ENCODE measurements at places on chromosomes 5 and 9.
A peak's percentile ranks its signal among the peaks of the same experiment; 100 is the strongest.

DNA sequence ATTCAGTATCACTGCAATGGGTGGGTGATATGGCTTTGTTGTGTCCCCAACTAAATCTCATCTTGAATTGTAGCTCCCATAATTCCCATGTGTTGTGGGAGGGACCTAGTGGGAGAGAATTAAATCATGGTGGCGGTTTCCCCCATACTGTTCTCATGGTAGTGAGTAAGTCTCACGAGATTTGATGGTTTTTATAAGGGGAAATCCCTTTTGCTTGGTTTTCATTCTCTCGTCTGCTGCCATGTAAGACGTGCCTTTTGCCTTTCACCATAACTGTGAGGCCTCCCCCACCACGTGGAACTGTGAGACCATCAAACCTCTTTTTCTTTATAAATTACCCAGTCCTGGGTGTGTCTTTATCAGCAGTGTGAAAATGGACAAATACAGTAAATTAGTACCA lies 9.5 kb upstream of the NANS start:
- DNase-seq, result no peak

DNA sequence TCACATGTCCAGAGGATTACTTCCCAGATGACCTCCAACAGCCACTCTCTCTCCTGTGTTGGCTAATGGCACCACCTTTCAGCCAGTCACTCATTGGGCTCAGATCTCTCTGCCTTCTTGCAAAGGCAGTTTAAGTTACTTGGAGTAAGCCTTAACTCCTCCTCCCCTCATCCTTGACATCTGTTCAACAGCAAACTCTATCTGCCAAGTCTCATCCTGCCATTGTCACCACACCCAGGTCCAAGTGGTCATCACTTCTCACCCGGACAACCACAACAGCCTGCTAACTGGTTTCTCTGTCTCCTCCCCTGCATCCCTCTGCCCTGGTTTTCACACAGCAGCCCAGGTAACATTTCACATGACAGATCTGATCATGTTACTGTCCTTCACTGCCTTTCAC lies 58.5 kb downstream of the DCP2 start:
- no peak for DNase-seq

DNA sequence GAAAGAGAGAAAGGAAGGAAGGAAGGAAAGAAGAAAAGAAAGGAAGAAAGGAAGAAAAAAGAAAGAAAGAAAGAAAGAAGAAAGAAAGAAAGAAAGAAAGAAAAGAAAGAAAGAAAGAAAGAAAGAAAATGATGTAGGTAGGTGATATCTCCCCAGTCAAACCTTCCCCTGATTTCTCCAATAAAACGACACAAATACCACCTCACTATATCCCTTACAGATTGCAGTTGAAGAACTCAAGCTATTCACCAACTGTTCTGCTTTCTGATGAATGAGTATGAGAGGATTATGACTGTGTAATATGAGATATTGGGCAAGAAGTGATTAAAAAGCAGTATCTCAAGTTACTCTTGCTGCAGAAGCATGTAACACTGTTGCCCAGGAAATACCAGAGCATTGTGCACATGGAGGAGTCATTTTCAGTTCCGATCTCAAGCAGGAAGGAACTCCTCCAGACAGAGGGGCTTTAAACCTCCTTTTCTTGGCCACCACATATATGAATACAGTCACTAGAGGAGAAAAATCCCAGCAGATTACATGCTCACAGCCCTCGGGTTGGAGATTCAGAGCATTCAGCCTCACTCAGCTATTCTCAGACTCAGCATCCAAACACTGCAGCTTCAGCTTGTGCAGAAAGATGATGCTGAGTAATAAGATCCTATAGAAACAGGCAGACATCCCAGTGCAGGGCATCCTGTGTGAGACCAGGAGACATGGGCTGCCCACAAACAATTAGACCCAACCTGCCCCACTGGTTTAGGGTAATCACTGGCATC lies 61.4 kb downstream of the UGCG start:
- no peak for DNase-seq

GRCh38 chr5:109410389-109411148 lies 795 bp upstream of the PJA2 start:
- DNase-seq, result peak; percentile 58
